ENCODE measurements at places on chromosomes 5 and 9. TPM values are rescaled to one million over a fixed set of nuclear protein-coding genes. Genes with fewer than 3 reads are reported as not detected.

Gene AK8
- 1.9 TPM for total RNA-seq

Gene LCN6
- total RNA-seq: not detected

Gene FSTL4
- total RNA-seq: 6.7 TPM

Gene FRRS1L
- total RNA-seq: not detected

Gene MSX2
- total RNA-seq: not detected

Gene SLC6A18
- total RNA-seq: not detected

Gene NIM1K
- total RNA-seq: 0.39 TPM

Gene PHPT1
- 36.5 TPM for total RNA-seq

Gene ORM2
- total RNA-seq: not detected

Gene RALGPS1
- 48.6 TPM for total RNA-seq

DNA sequence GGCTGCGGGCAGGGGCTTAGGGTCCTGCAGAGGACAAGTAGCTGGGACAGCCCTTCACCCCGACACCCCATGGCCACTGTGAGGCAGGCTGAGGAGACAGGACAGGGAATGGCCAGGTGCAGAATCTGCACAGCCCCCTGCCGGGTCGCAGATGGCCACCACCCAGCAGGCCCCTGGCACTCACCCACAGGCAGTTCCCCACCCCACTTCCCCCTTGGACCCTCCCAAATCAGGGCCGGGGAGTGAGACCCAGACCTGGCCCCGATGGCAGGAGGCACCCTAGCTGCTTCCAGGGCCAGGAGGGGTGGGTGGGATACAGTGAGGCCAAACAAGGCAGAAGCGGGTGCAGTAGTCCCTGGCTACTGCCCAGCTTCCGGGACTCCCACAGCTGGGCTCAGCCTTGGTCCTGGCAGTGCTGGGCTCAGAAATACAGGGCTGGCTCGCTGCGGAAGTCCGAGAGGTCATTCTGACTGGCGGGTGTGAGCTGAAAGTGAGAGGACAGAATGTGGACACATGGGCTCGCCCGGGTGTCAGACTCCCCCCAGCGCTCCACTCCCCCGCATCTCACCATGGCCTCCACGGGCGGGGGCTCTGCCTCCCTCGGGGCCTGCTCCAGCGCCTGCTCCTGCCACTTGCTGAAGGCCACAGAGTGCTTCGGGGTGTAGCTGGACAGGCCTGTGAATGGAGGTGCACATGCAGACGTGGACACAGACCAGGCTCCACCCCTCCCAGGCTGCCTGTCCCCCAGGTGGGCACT is 3.4 kb downstream of the SSNA1 start:
- DNase-seq: no peak

DNA sequence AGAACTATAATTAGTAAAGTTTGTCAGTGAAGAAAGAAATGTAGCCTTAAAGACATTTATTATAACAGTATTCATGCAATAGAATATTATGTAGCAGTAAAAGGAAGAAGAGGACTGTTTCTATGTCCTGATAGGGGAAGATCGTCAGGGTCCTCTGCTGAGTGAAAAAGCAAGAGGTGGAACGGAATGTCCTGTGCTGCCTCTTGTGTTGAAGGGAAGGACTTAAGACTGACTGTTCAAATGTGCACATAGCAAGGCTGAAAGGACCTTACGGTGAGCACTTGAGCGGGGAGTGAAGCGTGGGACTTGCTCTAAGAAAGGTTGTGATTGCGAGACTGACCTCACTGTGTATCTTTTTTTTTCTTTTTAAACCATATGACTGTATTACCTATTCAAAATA is 63.2 kb downstream of the SNX24 start:
- DNase-seq: no peak

DNA sequence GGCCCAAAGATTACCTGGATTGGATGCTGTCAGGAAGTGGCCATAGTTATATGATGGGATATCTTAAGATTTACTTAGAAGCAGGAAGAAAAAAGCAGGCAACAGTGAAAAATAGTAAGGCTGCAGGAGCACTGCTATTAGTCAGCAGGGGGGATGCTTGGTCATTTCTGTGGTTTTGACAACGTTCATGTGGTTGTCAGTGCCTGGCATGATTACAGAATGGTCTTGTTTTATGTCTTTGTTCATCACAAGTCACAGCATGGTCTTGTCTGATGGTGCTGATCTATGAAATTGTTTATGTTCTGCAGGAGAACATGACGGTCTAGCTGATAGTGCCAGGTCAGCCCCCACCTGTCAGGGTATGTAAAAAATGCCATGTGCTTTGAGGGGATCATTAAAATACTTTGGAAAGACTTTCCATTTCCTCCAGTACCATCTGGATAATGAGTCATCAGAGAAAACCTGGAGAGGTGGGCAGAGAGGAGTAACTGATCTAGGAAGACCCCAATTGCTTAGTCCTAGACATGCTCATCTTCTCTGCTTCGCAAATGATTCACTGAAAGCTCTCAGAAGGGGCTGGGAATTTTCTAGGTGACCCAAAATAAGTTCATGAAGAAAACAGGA is 48.5 kb downstream of the PLGRKT start:
- DNase-seq: no peak

- DNase-seq: no peak
Measured at GRCh38 chr9:78439866-78440830, 143.2 kb downstream of the PSAT1 start.

DNA sequence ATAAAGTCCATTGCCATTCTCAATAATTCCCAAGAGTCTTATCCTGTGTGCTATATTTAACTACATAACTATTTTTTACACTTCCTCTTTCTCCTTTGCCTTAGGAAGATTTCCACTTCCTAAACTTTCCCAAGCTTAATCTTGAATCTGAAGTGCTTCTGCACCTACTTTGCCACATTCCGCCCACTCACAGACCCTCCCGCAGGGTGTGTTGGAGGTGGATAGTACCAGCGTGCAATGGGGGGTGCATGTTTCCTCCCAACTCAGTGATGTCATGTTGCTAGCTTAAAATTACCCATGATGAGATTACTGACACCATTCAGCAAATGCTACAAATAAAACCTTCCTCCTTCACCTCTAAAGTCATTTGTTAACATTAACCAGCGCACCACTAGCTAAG is 460.2 kb downstream of the NR2F1-AS1 start:
- DNase-seq: no peak

- DNase-seq: no peak
Measured at GRCh38 chr5:141560151-141560550, 58.6 kb downstream of the DIAPH1 start.

DNA sequence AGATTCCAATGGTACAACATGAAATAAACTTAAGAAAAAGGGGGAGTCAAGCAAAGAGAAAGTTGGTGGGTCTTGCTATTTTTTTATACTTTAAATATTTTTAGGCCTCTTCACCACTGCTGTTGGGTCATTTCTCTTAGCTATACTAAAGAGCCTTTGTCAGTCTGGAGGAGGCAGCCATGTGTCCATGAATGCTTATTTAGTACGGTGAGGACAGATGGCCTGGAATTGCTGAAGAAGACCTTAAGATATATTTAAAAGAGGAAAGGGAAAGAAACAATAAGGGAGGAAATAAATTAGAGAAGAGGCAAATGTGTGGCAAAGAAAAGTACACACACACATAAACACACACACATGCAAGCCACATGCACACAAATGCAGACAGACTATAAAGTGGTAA is 560.5 kb upstream of the MEF2C start:
- DNase-seq: no peak

GRCh38 chr5:161645264-161645663 is 40.3 kb upstream of the GABRA6 start:
- DNase-seq: no peak

GRCh38 chr5:90142541-90142940 is 267.0 kb downstream of the CETN3 start:
- DNase-seq: peak; percentile 26

DNA sequence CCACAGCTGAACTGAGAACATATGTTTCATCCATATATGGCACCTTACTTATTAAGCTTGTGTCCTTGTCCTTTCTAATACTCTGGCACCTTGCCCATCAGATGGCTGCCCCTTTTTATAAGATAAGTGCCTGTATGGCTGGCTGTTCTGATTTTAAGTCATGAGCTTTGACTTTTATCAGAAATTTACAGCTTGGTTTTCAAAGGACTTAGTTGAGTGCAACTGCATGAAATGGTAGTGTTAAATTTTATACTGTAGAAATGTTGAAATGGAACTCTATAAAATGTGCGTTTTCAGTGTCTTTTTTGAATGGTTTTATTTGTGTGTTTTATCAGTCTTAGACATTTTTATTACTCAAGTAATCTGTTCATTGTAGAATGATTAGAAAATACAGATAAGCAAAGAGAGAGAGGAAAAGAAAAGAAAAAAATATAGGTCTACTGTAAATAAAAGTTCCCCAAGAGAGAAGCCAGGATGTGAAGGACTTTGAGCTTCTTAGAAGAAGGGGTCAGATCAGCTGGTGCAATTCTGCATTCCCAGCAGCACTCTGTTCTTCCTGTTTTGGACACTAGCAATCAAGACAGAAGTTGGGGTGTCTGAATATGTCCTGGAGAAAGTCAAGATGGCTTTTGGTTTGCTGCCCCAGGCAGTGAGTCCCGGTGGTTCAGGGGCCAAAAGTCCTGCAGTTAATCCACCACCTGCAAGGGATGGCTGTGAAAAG is 38.9 kb downstream of the ARHGAP26 start:
- no peak for DNase-seq

DNA sequence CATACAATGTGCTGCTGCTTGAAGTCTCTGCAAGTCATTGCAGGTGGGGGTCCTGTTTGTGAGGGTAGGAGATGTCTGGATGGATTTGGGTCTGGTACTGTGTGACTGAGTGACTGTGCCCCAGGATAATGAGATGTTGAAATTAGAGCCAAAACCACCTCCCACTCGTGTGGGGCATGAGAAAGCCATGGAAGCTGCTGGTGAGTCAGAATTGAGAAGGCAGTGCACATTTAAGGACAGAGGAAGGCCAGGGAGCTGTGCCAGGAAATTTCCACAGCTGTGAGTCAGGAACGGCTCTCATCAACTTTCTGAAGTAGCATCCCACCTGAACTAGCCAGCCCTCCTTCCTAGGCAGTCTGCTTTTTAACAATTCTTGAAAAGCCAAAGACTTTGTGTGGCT is 229.8 kb downstream of the DRD1 start:
- no peak for DNase-seq

GRCh38 chr5:10969684-10970180 is 208.7 kb upstream of the DAP start:
- no peak for DNase-seq

DNA sequence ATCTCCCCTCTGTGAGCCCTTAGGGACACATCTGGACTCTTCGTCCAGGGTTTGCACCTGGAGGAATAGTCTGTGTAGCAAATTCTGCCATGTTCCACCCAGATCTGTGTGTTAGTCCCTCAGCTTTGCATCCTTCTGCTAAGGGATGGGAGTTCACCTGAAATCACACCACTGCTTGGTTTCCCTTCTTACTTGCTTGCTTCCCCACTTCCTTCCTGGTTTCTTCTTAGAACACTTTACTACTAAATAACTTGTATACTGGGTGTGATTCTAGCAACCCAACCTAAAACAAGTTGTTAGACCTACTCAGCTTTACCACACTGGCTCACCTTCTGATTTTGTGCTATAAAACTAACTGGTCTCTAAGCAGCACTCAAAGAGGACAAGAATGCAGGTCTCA is 202.6 kb upstream of the MAP3K1 start:
- peak; percentile 47 for DNase-seq

GRCh38 chr9:5388026-5388819 is 48.5 kb upstream of the RLN1 start:
- no peak for DNase-seq

DNA sequence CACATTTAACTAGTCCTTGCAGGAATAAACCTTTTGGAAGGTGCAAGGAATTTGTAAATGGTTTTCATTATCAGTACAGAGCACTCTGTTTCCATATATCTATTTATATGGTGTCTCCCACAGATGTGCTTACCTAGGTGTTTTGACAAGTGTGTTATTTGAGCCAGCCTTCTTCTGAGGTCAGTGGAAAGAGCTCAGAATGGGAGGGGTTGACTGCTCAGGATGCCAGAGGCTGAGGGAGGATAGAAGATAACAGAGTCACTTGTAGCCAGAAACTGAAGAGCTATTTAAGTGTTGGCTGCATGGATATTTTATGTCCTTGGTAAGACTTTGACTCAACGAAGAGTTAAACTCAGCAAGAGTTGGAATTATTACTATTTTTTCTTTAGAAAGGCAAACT is 5.0 kb downstream of the CMYA5 start:
- DNase-seq: no peak

- DNase-seq: no peak
Measured at GRCh38 chr5:10627160-10627701, 63.4 kb downstream of the ANKRD33B start.

DNA sequence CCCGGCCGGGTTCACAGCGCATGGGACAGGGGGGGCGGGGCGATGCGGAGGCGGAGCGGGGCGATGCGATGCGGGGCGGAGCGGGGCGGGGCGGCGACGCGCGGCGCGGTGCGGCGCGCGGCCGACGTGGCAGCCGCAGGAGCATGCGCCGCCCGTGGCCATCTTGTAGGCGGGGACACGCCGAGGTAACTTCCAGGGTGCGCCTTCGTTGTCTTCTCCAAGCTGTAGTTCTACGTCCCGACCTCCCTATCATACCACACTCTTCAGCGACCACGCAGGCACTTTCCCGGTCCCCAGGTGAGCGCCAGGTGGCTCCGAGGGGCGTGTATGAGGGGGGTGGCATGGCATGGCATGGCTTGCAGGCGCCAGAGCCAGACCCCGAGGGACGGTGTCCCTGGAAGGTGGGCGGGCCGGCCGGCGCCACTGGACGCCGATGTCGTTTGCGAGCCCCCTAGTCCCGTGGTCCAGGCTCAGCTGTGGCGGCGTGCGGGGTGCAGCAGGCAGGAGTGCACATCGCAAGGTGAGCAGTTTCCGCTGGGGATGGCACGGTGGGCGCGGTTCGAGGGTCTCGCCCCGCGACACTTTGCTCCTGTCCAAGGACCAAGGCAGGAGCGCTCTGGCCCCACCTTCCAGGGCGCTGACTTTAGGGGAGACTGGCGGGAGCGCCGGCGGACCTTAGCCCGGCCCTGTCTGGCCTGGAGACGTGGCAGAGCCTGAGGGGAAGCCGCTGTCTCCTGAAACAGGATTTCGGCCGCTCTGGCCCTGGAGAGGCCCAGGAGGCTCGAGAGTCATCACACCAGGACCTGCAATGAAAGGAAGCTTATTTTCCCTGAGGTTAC is at the start of gene PRRC1:
TSS of gene PRRC1 (plus strand) at position 161 of the 839 bp plus-strand sequence. CDS start 5,840 bp downstream, outside the sequence.
- DNase-seq: peak; percentile 86

DNA sequence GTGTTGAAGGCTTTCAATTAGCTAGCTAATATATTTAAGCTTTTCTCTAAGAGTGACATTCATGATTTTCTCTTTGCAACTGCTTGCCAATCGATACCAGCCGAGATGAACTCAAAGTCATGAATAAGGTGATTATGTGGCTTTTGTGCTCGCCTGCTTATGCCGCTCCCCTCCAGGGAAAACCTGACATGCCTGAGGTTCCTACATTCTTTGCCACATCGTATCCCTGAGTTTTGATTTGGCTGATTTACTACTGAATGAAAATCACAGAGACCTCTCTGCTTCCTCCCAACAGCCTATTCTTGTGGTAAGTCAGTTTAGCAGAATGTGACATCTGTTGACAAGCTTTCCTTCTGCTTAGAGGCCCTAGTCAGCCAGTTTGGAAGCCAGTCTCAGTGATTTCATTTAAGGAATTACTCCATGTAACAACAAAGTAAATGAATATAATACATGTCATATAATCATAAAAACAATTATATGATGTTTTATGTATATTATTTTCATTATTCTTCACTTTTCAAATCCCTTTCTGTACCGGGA is 513.4 kb downstream of the CSNK1G3 start:
- DNase-seq: no peak

GRCh38 chr5:173714551-173715428 is 98.3 kb upstream of the BOD1 start:
- no peak for DNase-seq

- no peak for DNase-seq
Measured at GRCh38 chr9:132154863-132155567, 6.8 kb upstream of the NTNG2 start.

- DNase-seq: no peak
Measured at GRCh38 chr5:74015716-74016115, 389.7 kb downstream of the ARHGEF28 start.

Measured in B cell (primary cell).